ENCODE measurements at places on chromosomes 2 and 18.

DNA sequence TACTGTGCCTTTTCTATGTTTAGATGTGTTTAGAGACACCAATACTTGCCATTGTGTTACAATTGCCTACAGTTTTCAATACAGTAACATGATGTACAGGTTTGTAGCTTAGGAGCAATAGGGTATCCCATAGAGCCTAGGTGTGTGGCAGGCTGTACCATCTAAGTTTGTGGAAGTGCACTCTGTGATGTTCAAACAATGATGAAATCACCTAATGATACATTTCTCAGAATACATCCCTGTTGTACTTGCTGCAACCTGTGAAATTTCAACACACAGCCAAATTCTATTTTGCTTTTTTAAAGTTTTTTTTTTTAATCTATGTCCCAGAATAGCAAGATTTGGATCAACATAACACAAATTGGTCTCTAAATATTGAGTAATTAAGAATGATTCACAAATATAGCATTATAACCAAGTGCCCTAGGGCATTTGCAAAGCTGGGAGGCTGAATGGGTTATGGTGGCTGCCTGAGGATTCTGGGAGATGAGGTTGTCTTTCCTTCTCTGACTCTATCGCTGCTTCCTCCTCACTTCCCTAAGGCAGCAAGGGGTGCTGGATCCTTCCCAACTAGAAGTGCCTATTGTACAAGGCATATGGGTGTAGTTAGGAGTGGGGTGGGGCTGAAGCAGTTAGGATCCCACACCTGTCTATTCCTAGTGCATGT, 78.3 kb downstream of the SKA1 start:
- DNase-seq: no peak

DNA sequence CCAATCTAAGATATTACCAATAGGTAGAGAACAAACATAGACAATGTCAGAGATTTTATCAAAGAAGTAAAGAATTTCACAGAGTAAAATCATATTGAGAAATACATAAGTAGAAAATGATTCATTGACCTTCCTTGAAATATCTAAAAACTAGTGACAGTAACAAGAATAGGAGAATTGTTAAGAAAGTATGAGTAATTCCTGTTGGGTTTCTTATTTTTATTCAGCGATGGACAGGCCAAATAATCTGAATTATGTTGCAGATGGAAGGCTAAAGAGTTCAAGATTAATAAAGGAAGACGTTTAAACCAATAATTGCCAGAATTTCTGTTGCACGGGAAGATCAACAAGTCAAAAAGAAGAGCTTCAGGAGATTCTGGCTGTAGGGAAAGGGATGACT, 163.4 kb upstream of the RASGRP3 start:
- no peak for DNase-seq

DNA sequence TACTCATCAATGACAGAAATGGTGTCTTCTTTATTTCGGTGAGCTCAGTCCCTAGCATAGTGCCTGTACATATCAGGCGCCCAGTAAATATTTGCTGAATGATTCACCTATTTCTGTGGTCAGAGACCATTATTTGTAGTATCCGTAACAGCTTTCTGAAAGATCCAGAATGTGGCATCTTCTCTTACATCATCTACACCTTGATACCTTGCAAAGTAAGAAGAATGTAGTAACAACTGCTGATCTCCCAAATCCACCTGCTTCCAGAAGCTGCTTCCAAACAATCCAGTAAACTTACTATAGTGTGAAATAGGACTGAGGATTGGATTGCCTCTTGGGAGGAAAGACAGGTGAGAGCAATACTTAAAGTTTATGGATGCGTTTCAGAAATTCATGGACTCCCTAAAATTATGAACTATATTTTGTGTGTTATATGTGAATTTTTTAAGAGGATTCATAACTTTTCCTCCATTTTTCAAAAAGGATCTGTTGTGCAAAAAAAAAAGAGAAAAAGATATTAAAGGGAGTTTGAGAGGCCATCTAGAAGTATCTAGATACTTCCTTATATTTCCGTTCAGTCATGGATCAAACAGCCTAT, 945 bp upstream of the ASXL2 start:
- DNase-seq: no peak

DNA sequence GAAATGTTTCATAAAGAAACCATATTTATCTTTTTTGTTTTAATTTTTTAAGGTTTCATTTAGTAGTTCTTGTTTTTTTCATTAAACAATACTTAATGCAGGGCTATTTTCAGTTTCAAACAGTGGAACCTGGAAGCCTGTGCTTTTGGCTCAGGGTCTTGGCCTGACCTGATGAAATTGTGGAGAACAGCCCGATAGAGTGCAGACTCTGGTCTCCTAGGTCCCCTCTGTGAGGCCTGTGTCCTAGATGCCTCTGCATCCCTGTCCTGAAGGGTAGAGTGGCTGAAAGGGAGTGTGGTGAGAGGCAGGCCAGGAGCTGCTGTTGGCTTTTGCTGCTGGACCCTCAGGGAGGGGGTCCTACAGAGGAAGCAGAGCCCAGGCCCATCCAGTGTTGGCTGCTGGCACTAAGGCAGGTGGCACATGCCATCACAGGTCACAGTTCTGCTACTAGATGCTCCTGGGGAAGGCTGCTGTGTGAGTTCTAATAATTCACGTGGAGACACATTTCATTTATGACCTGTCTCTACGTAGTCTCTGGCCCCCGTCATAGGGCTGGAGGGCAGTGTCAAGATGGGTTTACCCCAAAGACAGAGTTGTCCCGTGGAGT, 201.0 kb upstream of the COPS8 start:
- no peak for DNase-seq

- DNase-seq: no peak
These were observed 18.0 kb downstream of the MBP start for GRCh38 chr18:77114415-77115191.

- DNase-seq: no peak
These were observed 10.6 kb upstream of the C2orf74 start for GRCh38 chr2:61151436-61151835.

- DNase-seq: no peak
These were observed 623.8 kb upstream of the NXPH2 start for GRCh38 chr2:139403948-139404347.

DNA sequence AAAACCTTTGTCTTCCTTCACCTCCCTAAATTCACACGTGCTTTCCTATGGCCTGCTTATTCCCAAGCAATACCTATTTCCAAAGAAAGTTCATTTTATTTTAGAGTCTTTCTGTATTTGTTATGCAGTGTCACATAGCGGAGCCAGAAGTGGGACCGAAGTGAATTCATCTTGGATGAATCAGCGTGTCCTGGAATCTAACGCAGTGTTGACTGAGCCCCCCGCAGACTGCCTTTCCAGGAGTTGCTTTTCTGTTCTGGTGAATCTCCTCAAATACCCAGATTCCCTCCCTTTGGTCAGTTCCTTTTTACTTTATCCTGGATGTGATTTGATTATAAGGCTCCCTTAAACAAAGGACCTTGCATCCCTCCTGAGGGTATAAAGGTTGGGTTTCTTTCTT, 10.8 kb downstream of the ALPP start:
- DNase-seq: peak; percentile 41

GRCh38 chr2:209472112-209472832, 48.4 kb downstream of the MAP2 start:
- DNase-seq: no peak

- DNase-seq: no peak
These were observed 255.5 kb downstream of the CDH2 start for GRCh38 chr18:27921392-27921791.

- no peak for DNase-seq
These were observed 28.6 kb upstream of the POU3F3 start for GRCh38 chr2:104825124-104825865.

DNA sequence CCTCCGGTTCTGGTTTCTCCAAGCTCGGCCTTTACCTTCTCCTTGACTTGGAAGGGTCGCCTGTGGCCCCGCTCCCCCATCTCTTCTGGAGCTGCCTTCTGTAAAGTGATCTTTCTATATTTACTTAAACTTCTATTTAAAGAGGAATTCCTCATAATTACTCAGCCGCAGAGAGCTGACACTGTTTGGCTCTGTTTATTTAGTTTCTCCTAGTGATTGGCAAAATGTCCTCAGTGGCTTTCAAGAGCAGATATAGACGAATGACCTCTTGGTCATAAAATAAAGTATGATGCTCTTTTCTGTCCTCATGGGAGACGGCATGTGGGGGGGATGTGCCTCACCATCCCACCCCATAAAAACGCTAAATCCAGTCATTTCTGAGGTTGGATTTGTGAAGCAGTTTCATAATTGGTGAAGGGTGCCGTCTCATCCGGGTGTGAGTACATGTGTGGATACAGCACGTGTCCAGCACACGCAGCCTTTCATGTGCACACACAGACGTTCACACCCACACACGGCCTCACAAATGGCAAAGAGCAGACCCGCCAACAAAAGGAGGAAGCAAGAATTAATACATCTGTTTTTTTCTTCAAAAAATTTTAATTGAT, 43.4 kb upstream of the SMAD7 start:
- DNase-seq: no peak

DNA sequence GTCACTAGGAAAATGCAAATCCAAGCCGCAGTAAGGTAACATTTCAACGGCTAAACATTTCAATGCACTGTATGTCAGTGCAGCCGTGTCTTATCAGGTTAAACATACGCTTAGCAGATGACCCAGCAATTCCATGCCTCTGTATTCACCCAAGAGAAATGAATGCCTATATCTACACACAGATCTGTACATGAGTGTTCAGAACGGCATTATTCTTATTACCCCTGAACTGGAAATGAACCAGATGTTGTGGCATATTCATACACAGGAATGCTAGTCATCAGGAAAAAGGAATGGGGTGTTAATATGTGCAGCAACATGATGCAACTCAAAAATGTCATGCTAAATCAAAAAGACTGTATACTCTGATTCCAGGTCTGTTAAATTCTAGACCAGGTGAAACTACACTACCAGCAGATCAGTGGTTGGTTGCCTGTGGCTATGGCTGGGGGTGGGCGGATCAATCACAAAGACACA, 80.4 kb upstream of the RPL31 start:
- DNase-seq: no peak

GRCh38 chr18:48893608-48894600, 56.9 kb downstream of the SMAD7 start:
- no peak for DNase-seq

DNA sequence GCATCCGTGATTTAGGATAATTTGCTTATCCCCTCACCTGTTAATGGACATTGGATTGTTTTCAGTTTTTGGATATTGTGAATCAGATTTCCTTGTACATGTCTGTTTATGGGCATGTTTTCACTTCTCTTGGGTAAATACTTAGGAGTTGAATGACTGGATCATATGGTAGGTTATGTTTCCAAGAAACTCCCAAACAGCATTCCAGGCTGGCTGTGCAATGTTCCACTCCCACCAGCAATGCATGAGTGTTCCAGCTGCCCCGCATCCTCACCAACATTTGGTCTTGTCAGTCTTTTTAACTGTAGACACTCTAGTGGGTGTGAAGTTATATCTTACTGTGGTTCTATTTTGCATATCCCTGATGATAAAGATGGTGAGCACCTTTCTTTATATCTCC, 8.9 kb upstream of the LRRFIP1 start:
- DNase-seq: no peak

DNA sequence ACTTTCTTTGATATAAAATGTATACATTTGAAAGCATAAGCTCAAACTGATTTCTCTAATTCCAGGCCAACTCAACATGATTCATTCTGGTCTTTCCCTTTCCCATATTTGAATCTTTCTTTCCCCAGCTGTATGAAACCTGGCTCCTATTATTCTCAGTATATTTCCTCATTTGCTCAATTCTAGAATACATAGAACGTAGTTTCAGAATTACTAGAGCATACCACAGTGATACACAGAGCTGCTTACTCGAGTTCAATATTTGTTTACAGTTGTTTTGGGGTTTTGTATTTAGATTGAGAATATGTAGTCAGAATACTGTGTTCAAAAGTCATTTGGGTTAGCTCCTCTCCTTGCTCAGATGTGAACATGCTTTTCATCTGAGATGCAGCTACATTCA, 43.0 kb downstream of the TNFRSF11A start:
- no peak for DNase-seq

DNA sequence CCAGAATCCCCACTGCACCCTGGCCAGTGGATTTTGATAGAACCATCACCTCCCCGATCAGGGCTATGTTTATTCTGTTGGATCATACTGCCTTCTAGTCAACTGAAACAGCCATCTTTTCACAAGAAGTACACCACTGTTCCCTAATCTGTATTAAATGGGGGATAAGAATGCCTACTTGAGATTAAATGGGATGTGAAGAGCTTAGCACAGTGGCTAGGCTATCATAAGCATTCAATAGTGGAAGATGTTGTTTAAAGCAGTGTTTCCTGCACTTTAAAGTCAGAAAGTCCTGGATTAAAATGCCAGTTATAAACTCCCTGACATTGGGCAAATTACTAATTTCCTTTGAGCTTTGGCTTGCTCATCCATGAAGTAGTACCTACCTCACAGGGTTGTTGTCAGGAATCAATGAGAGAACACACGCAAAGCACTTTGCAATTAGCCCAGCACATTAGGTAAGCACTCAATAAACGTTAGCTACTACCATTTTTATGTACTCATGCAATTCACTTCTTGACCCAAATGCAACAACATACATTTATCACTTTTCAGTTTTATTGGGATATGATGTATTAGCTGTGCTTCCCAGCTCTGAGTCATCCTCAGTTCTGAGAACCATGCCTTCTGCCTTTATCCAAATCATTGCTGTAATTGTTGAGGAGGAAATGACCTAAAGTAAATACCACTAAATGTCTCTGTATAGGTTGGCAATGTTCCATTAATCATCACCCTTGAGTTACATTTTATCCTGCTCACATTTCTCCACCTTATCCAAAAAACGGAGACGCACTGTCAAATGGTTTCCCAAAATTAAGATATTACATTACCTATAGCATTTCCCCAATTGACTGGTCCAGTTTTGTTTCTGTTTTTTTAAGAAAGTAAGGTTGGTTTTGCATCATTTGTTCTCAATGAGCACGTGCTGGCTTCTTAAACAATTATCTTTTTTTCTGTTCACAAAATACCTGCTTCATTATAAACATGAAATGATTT, 2.1 kb downstream of the TMEM247 start:
- no peak for DNase-seq

- DNase-seq: no peak
These were observed 44.4 kb upstream of the TMEM163 start for GRCh38 chr2:134763164-134763710.

- DNase-seq: peak; percentile 54
These were observed 56.8 kb downstream of the SMAD2 start for GRCh38 chr18:47873625-47874024.

DNA sequence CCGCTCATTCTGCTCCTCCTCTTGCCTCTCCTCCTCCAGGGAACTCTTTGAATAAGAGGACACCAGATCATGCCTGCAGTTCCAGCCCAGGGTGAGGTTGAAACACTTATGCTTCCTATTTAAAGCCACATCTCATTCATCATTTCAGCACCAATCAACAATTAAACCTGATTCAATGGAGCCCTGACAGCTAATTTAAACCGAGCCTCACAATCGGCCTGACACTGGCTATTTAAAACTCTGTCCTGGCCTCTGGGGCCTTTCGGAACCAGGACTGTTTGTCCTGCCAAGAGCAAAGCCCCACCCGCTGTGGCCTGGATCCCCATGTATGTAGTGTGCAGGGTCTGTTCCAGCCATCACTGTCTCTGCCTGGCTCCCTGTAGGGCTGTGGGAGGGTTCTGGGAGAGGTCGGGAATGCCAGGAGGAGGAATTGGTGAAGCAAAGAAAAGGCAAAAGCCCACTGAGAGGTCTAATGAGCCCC, 97.4 kb downstream of the MCFD2 start:
- peak; percentile 96 for DNase-seq

- DNase-seq: no peak
These were observed 40.2 kb upstream of the UBXN4 start for GRCh38 chr2:135701442-135701841.
